Suppressor macrophage treated with lipopolysaccharide for 4 hours (primary cell): ENCODE measurements at places on chromosomes 7 and 10.

- peak; percentile 17 for DNase-seq
Measured at GRCh38 chr7:155234158-155234492, 63.6 kb upstream of the INSIG1 start.

- DNase-seq, result peak; percentile 72
Measured at GRCh38 chr7:42876182-42877068, 35.4 kb downstream of the C7orf25 start.

GRCh38 chr7:158557441-158557755 is 30.2 kb downstream of the PTPRN2 start:
- DNase-seq, result no peak

- no peak for DNase-seq
Measured at GRCh38 chr7:135194494-135195095, 16.7 kb downstream of the WDR91 start.

DNA sequence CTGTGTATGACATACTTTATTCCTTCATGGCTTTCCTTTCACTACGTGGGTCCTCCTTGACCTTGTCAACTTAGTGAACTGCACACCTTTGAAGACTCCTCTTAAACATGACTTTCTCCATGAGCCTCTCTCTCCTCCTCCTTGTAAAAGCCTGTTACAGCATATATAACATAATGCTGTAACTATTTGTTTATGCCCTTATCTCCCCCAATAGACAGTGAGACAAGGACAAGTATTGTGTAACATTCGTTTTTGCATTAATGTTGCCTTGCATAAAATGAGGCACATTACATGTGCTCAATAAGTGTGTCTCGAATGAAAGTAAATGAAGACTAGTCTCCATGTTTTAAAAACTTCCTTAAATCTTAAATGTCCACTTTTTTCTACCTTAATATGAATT is 4.3 kb upstream of the LAMB1 start:
- no peak for DNase-seq

GRCh38 chr7:99143521-99143852 is 421 bp downstream of the SMURF1 start:
- DNase-seq, result no peak

- no peak for DNase-seq
Measured at GRCh38 chr7:8443576-8444467, 10.4 kb downstream of the NXPH1 start.

DNA sequence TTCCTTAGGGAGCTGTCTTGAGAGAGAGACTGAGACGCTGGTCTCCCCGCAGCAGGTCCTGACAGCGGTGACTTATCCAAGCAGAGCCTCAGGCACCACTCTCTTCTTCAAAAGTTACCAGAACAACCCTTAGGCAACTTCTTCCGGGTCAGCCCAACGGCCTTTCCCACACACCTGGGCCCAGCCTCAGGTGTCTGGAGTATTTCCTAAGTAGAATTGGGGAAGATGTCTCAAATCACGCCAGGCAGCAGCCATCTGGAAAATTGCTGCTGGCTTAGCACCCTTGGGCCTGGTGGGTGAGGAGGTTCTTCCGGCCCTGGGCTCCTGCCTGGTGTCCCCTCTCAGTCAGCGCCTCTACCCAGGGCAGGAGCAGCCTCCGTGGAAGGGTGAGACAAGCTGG is 80.4 kb upstream of the ANLN start:
- DNase-seq, result no peak

DNA sequence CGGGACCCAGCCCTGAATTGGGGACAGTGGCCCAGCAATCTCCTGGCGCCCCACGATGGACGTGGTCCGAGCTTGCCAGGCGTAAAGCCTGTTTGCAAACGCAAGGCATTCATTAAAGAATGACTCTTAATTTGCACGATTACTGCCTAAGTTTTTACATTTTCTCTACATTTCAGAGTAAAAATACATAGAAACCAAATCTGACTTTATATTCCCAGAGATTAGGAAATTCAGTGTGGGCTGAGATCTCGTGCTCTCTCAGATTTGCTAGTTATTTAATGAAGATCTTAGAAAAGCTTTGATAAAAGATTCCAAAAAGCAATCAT is 337 bp upstream of the CCDC3 start:
- no peak for DNase-seq
